ENCODE measurements at places on chromosomes 4 and X.

- DNase-seq, result no peak
Measured at GRCh38 chrX:40448793-40449192, 132.0 kb upstream of the ATP6AP2 start.

DNA sequence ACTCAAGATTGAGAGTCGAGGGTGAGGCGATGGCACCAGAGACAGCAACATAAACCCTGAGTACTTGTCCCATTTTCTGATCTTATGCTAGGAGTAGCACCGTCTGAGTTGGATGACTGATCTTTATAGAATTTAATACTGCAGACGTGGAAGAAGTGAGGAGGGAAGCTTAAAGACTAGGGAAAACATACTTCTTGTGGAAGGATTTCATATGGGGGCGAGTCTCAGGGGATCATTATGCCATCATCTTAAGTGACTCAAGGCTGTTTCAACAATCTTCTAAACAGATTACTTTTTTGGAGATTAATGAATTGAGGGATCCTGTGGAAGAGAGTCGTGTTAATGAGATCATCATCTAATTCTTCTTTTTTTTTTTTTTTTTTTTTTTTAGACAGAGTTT is 17.2 kb upstream of the FAT1 start:
- no peak for DNase-seq

DNA sequence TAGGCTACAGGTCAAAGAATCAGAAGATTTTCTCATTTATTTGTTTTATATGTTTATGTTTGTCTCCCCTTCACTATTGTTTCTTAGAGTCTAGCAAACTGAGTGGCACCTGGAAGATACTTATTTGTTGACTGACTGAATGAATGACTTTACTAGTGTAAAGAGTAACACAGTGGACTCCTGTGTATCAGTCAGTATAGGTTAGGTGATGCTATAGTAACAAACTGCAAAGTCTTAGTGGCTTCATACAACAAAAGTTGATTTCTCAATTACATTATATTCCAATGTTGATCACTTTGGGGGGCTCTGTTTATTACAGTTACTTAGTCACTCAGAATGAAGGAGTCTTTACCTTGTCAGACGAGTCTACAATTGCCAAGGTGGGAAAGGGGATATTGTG is 76.6 kb downstream of the DCK start:
- DNase-seq, result no peak

- peak; percentile 61 for DNase-seq
Measured at GRCh38 chr4:88008122-88008742, 797 bp downstream of the PKD2 start.

DNA sequence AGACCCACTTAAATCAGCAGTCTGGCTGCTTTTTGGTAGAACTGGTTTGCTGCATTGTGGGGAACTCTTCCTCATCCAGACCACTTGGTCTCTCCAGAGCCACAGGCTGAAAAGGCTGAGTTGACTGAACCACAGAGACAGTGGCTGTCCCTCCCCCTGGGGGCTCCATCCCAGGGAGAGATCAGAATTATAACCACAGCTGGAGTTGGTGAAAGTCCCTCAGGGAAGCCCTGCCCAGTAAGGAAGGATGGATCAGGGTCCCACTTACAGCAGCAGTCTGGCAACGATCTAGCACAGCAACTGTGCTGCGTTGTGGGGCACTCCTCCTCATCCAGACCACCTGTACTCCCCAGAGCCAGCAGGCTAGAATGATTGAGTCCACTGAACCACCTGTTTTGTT is 212.7 kb downstream of the SOX3 start:
- no peak for DNase-seq

GRCh38 chr4:7189066-7189465 is 3.3 kb upstream of the SORCS2 start:
- DNase-seq, result no peak

DNA sequence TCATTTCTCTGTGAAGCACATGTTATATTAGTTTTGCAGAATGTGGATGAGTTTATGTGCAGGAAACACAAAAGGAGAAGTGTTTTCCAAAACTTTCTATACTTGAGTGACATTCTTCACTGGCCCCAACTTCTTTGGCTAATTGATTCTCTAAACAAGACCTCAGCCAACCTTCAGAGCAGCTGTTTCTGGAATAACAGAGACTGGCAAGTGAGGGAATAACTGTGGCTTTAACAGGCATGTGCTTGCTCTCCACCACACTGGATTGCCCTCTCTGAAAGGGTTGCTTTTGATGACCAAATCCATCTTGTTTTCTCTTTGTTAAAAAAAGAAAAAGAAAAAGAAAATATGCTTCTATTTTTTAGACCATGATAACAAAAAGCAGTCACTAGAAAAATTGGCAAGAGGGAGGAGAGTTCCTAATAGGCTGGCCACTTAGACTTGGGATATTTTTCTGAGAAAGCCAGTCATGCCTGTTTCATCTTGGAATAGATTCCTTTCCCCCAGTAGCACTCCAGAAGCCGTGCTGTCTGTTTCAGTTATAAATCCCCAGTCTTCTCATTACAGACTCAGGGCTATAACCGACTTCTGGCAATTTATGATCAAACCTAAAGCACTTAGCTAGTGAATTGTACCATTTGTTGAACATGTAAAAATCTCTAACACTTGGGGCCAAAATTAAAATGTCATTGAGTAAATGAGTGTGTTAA is 295.0 kb upstream of the NR3C2 start:
- peak; percentile 17 for DNase-seq

GRCh38 chr4:142901166-142901662 is 55.1 kb upstream of the INPP4B start:
- DNase-seq, result no peak

DNA sequence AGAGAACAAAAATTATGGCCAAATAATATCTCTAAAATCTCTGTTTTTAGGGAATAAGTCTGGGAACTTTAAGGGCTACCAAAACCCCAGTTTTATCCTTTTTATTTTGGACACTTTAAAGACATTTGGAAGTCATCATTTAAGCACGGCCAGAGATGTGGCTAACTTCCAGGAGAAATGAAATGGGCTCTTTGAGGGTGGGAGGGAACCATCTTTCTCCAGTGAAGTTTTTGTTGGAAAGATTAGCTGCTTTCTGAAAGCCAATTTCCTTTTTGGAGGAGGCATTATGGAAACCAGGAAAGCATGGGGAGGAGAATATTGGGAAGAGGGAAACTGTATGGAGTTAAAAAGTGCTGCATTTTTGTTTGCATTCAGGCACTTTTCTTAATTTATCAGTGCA is 4.8 kb downstream of the VSIG1 start:
- no peak for DNase-seq

GRCh38 chr4:59838236-59838635 is 1361.9 kb upstream of the ADGRL3 start:
- DNase-seq, result no peak

DNA sequence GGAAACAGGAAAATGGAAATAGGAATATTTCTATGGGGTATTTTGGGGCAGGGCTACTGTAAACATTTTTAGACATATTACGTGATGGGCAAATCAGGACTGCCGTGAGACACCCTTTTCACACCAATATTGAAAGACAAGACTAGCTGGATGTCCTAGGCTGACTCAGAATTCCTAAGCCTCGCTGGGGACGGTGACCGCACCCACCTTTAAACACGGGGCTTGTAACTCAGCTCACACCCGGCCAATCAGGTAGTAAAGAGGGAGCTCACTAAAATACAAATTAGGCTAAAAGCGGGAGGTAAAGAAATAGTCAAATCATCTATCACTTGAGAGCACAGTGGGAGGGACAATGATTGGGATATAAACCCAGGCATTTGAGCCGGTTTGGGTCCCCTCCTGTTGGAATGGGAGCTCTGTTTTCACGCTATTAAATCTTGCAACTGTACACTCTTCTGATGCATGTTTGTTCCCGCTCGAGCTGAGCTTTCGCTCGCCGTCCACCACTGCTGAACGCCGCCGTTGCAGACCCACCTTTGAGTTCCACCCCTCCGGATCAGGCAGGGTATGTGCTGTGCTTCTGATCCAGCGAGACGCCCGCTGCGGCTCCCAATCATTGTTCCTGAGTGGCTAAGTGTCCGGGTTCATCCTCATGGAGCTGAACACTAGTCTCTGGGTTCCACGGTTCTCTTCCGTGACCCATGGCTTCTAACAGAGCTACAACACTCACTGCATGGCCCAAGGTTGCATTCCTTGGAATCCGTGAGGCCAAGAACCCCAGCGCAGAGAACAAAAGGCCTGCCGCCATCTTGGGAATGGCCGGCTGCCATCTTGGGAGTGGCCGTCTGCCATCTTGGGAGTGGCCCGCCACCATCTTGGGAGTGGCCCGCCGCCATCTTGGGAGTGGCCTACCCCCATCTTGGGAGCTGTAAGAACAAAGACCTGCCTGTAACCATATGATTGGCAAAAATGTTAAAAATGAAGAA is 152.6 kb downstream of the CRLF2 start:
- DNase-seq, result no peak

DNA sequence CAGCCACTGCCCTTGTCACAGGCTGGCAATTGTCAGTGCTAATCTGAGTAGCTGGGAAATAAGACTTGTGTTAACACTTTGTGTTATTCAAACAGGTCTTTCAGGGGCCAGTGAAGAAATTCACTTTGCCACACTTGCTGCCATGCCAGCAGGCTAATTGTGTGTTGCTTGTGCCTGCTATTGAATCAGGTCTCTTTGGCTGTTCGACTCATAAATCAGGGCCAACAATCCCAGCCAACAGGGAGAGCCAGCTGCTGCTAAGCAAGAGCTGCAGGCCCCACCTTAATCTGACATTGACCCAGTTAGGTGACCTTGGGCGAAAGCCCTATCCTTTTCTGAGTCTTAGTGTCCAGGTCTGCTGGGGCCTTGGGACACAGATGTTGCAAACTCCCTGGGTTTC is 28.1 kb upstream of the MAMLD1 start:
- no peak for DNase-seq

- DNase-seq, result peak; percentile 75
Measured at GRCh38 chrX:40651620-40652223, 4.4 kb upstream of the CXorf38 start.

- no peak for DNase-seq
Measured at GRCh38 chr4:184838249-184839074, 12.7 kb upstream of the ACSL1 start.

- no peak for DNase-seq
Measured at GRCh38 chrX:14027036-14027435, 2.7 kb downstream of the GEMIN8 start.

DNA sequence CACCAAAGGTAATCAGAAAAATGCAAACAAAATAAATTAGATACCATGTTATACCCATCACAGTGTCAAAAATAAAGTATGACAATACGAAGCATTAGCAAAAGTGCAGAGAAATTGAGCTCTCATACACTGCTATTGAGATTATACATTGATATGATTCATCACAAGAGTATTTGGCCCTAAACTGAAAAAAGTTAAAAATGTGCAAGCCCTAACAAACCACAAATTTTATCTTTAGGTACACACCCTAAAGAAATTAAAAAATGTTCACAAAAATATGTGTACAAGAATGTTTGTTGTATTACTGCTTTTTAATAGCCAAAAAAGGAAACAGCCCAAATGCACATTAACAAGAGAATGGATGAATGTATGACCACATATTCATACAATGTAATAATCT is 137.9 kb upstream of the MAGEA10 start:
- no peak for DNase-seq

DNA sequence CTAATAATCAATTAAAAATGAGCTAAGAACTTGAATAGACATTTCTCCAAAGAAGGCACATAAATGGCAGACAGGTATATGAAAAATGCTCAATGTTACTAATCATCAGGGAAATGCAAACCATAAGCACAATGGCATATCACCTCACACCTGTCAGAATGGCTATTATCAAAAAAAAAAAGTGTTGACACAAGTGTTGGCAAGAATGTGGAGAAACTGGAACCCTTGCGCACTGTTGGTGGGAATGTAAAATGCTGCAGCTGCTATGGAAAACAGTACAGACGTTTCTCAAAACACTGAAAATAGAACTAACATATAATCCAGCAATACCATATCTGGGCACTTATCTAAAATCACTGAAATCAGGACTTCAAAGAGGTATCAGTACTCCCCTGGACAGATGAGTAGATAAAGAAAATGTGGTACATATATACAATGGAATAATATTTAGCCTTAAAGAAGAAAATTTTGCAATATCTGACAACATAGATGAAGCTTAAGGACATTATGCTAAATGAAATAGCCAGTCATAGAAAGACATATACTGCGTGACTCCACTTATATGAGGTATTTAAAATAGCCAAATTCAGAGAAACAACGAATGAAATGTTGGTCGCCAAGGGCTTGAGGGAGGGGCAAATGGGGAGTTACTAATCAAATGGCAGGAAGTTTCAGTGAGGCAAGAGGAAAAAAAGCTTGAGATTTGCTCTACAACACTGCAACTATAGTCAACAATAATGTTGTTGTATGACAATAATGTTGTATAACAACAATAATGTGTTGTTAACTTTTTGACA is 175.5 kb downstream of the WDFY3 start:
- no peak for DNase-seq

DNA sequence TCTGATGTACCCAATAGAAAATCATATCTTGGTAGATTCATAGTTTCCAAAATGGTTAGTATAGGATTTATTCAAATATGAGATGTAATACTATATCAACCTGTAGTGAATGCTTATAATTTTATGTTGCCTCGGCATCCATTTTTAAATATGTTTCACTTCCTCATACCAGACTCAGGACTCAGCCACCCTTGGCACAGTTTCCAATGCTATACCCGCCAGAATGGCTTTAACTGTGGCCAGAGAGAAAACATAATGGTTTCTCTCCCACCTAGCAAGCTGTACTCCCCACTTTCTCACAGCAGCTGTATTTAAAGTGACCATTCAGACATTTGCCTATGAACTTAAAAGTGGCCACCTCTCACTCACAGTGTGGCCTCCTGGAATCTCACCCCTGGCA is 466.6 kb upstream of the PABPC4L start:
- DNase-seq, result no peak

- DNase-seq, result no peak
Measured at GRCh38 chrX:367349-367748, 19.4 kb downstream of the PPP2R3B start.

- DNase-seq, result no peak
Measured at GRCh38 chr4:38075370-38076152, 115.4 kb downstream of the PTTG2 start.

- DNase-seq, result peak; percentile 45
Measured at GRCh38 chr4:83771113-83771705, 235.3 kb downstream of the GPAT3 start.

GRCh38 chr4:119008761-119009160 is 120.1 kb downstream of the SYNPO2 start:
- no peak for DNase-seq

DNA sequence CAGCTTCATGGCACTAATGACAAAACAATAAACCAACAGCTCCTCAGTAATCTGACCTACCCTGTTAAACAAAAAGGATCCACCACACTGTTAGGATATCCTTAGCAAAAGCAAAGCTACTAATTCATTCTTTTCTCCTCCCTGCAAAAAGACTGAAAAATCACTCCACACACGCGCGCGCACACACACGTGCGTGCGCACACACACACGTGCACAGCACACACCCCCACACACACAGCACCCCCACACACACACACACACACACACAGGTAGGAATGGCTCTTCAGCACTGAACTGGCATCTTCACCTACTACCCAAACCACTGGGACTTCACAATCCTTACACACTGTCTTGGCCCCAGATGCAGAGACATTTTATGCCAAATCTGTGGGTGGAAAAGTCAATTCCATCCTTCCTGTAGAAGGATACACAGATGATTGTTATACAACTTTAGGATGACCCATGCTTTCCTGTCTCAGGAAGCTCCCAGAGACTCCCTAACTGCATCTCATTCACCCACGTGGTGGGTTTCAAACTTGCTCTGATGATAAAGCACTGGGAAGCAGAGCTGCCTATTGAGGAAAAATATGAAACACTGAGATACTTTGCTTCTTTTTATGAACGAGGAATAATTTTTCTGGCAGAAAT is 102.5 kb downstream of the TSPAN5 start:
- DNase-seq, result peak; percentile 27

GRCh38 chr4:73432169-73433000 is 3.6 kb upstream of the AFP start:
- DNase-seq, result no peak
